ENCODE measurements at places on chromosomes 5 and 9.

GRCh38 chr5:39340506-39340905, 23.8 kb downstream of the C9 start:
- no peak for DNase-seq

- DNase-seq, result peak; percentile 89
Measured at GRCh38 chr5:132466433-132467286, 23.9 kb downstream of the IRF1 start.

- DNase-seq, result no peak
Measured at GRCh38 chr9:71632776-71633175, 135.5 kb downstream of the CEMIP2 start.

GRCh38 chr5:73288803-73289720, 116.1 kb downstream of the TMEM174 start:
- DNase-seq, result no peak

- DNase-seq, result no peak
Measured at GRCh38 chr9:88321764-88322163, 66.5 kb upstream of the SPIN1 start.

Measured in RWPE2 (cell line).